ENCODE measurements at places on chromosomes 13 and 19.

- no peak overlapping the region for H3K27ac ChIP-seq
- H3K4me3 ChIP-seq: no peak overlapping the region
- H3K36me3 ChIP-seq: no peaks in the 10 kb centered on the region
- H3K27me3 ChIP-seq: no peaks in the 10 kb centered on the region
- H3K4me1 ChIP-seq: peaks cover 23% of the 10 kb centered on the region
Measured at GRCh38 chr19:9868983-9869617, 34.0 kb downstream of the PIN1 start.

GRCh38 chr19:30444253-30444671, 72.1 kb downstream of the ZNF536 start:
- H3K36me3 ChIP-seq: no peaks in the 10 kb centered on the region
- H3K4me3 ChIP-seq: no peak overlapping the region
- H3K27ac ChIP-seq: no peak overlapping the region
- no peak for DNase-seq
- no peaks in the 10 kb centered on the region for H3K4me1 ChIP-seq

DNA sequence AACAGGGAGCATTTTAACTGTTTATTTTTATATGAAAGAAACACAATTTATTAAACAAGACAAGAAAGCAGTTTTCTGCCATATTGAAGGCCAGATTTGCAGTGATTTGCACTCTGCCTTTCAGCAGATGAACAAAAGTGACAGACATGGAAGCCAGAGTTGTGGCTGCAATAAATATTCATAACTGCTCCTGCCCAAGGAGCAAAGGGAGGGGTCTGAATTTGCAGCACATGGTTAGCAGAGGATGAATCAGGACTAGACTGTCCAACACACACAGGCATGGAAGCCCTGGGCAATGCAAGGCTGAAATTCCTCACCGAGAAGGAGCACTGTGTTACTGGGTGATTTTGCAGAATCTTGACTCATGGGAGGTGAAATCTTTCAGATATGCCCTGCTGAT, 418.2 kb downstream of the DCT start:
- DNase-seq: no peak
- no peaks in the 10 kb centered on the region for H3K4me1 ChIP-seq
- no peak overlapping the region for H3K27ac ChIP-seq
- no peaks in the 10 kb centered on the region for H3K27me3 ChIP-seq

GRCh38 chr13:111503905-111504695, 183.7 kb downstream of the TEX29 start:
- no peak for DNase-seq
- no peaks in the 10 kb centered on the region for H3K4me1 ChIP-seq
- no peaks in the 10 kb centered on the region for H3K36me3 ChIP-seq
- H3K4me3 ChIP-seq: no peak overlapping the region
- H3K27ac ChIP-seq: no peak overlapping the region
- peaks cover 47% of the 10 kb centered on the region for H3K27me3 ChIP-seq

DNA sequence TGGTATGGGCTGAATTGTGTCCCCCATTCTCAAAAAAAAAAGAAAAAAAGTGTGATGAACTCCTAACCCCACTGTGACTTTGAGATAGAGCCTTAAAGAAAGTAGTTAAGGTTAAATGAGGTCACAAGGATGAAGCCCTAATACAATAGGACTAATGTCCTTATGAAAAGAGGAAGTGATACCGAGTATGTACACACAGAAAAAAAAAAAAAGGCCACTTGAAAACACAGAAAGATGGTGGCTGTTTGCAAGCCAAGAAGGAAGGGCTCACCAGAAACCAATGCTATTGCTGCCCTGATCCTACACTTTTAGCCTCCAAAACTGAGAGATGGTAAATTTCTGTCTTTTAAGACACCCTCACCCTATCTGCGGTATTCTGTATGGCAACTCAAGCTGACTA, 955.6 kb downstream of the PCDH17 start:
- H3K27ac ChIP-seq: no peak overlapping the region
- no peak for DNase-seq
- no peaks in the 10 kb centered on the region for H3K36me3 ChIP-seq
- no peaks in the 10 kb centered on the region for H3K4me1 ChIP-seq
- H3K4me3 ChIP-seq: no peak overlapping the region
- H3K27me3 ChIP-seq: no peaks in the 10 kb centered on the region

GRCh38 chr19:46924874-46925547, 64.2 kb downstream of the ARHGAP35 start:
- H3K4me1 ChIP-seq: peaks cover 28% of the 10 kb centered on the region
- H3K27me3 ChIP-seq: no peaks in the 10 kb centered on the region
- peak overlapping the region; percentile 75 for H3K4me3 ChIP-seq
- H3K27ac ChIP-seq: peak overlapping the region; percentile 94
- DNase-seq: peak; percentile 5

- H3K36me3 ChIP-seq: peaks cover 21% of the 10 kb centered on the region
- H3K4me3 ChIP-seq: peak overlapping the region; percentile 98
- H3K27ac ChIP-seq: peak overlapping the region; percentile 98
- DNase-seq: peak; percentile 23
Measured at GRCh38 chr13:91346850-91347201, 661 bp upstream of the MIR17HG start.

DNA sequence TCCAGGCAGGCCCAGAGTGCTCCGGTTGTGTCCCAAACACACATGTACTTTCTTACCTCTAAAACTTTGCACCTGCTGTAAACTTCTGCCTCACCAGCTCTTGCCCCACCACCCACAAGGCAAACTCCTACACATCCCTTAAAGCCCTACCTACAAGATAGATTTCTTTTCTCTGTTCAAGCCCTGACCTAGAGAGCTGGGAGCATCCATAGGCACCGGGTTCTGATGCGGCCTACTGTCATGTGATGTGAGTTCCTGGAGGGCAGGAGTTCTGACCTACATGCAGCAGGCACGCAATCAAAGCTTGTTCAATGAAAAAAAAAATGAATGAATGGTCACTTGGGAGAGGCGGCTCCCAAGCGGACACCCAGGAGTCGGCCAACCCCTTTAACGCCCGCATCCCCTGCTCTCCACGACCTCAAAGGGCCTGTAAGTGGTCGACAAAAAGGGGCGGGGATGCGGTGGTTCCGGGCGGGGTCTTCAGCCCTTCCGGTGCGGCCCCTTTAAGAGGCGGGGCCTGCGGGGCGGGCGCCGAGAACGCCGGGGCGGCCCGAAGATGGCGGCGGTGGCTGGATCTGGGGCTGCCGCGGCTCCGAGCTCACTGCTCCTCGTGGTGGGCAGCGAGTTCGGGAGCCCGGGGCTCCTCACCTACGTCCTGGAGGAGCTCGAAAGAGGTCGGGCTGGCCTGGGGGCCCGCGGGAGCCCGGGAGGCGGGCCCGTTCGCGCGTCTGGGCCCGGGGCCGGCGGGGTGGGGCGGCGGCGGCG, at the start of gene MAP1S:
MAP1S (plus strand) TSS at position 534 of the 765 bp plus-strand sequence; CDS start at position 557, 23 bp downstream.
- peaks cover 29% of the 10 kb centered on the region for H3K4me1 ChIP-seq
- H3K27me3 ChIP-seq: no peaks in the 10 kb centered on the region
- H3K27ac ChIP-seq: peak within 1 kb of the TSS; percentile 89
- H3K36me3 ChIP-seq: peaks cover 9% of the 10 kb centered on the region

DNA sequence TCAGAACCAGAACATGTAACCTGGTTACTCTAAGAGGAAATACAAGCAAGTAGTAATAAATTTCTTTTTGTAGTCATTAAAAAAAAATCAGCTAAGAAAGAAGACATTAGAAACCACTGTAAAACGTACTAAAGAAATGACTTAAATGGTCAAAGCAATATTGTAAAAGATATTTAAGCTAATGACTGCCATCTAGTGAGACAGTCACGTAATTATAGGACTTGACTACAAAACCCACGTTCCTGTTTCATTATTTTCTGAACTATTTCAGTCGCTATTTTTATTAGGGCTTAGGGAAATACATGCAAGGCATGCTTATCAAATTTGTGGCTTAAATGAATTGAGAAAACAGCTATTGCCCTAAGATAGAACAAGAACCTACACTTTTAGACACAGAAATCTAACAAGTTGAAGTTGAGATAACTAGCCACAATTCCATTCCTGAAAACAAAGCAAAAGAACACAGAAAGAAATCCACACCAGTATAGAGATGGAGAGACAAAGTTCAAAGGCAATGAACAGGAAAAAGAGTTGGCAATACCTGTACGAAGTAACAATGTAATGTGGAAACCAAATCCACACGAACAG, 17.9 kb downstream of the ALG5 start:
- DNase-seq: no peak
- H3K36me3 ChIP-seq: peaks cover 57% of the 10 kb centered on the region
- H3K4me1 ChIP-seq: no peaks in the 10 kb centered on the region
- H3K27me3 ChIP-seq: no peaks in the 10 kb centered on the region

- H3K27ac ChIP-seq: no peak overlapping the region
- DNase-seq: no peak
- no peaks in the 10 kb centered on the region for H3K36me3 ChIP-seq
- H3K4me3 ChIP-seq: no peak overlapping the region
Measured at GRCh38 chr13:33087790-33088189, 71.6 kb downstream of the KL start.

- no peaks in the 10 kb centered on the region for H3K36me3 ChIP-seq
- peaks cover 55% of the 10 kb centered on the region for H3K27me3 ChIP-seq
- no peak for DNase-seq
Measured at GRCh38 chr13:30872685-30873461, 33.2 kb upstream of the MEDAG start.

GRCh38 chr13:23612731-23613130, 42.5 kb downstream of the TNFRSF19 start:
- no peaks in the 10 kb centered on the region for H3K4me1 ChIP-seq
- no peak overlapping the region for H3K27ac ChIP-seq
- no peak overlapping the region for H3K4me3 ChIP-seq
- DNase-seq: no peak
- H3K36me3 ChIP-seq: peaks cover 3% of the 10 kb centered on the region

DNA sequence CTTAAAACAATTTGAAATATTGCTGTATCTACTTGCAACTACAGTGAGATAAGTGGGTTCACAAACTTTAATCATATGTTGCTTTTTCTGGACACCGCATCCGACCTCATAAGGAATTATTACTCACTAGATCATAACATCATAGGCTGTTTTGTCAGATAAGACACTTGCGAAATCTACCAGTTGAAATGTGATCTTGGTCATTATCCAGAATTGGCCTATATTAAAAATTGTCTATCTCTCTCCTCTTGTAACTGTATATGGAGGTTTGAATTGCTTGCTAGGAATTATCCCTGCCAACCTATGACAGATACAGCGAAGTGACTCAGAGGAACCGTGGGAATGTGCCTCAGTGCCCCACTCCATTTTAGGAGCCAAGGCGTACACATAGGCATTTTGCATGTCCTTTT, 117.0 kb upstream of the POSTN start:
- H3K36me3 ChIP-seq: peaks cover 2% of the 10 kb centered on the region
- no peak for DNase-seq
- H3K4me1 ChIP-seq: no peaks in the 10 kb centered on the region
- H3K27ac ChIP-seq: no peak overlapping the region
- H3K4me3 ChIP-seq: no peak overlapping the region

DNA sequence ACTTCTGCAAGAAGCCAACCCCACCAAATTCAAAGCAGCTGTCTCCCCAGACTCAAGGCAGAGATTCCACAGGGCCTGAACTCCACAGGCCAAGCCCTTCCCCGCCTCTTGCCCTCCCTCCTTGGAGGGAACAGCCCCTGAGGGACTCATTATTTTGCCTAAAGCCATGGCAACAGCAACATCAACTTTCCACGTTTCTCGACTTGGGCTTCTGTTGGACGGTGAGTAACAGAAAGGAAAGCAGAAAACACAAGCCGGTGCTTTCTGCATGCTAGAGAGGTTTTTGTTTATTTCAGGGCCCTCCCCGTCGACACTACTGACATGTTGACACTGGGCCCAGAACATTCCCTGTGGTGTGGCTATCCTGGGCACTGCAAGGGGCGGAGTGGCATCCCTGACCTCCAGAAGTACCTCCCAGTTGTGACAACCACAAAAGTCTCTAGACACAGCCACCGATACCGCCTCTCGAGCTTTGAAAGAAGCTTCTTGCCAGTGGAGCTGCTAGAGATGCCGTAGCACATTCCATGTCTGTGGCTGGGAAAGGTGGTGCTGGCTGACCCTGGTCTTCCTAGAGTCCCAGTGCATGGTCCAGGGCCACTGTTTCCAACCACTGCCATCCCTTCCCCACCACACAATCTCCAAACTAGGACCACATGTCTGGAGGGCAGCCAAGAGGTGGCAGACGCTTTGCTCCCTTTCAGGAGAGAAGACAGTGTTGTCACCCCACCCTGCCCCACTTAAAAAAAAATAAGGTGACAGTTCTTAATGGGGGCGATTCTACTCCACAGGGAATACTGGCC, 12.8 kb downstream of the CAPS start:
- peaks cover 5% of the 10 kb centered on the region for H3K4me1 ChIP-seq
- H3K36me3 ChIP-seq: peaks cover 65% of the 10 kb centered on the region
- H3K27me3 ChIP-seq: no peaks in the 10 kb centered on the region
- no peak overlapping the region for H3K4me3 ChIP-seq
- no peak overlapping the region for H3K27ac ChIP-seq
- no peak for DNase-seq

DNA sequence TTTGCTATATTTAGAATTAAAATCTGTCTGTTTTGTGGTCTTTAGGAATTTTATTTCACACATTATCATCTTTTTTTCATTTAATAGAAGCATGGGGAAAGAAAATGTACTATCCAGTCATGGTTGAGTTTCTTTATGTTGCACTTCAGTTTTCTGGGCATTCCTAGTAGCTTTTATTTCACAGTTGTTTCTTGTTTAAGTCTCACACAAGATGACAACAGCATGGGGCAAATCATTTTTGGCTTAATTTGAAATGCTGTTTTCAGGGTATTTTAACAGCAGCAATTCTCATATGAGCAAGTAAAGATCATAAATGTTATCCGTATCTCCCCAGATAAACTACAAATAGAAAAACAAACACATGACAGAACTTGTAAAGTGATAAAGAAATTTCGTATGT, 1600.2 kb downstream of the PCDH9 start:
- DNase-seq: no peak
- H3K27ac ChIP-seq: no peak overlapping the region
- H3K4me1 ChIP-seq: no peaks in the 10 kb centered on the region
- no peaks in the 10 kb centered on the region for H3K27me3 ChIP-seq
- no peak overlapping the region for H3K4me3 ChIP-seq
- no peaks in the 10 kb centered on the region for H3K36me3 ChIP-seq

DNA sequence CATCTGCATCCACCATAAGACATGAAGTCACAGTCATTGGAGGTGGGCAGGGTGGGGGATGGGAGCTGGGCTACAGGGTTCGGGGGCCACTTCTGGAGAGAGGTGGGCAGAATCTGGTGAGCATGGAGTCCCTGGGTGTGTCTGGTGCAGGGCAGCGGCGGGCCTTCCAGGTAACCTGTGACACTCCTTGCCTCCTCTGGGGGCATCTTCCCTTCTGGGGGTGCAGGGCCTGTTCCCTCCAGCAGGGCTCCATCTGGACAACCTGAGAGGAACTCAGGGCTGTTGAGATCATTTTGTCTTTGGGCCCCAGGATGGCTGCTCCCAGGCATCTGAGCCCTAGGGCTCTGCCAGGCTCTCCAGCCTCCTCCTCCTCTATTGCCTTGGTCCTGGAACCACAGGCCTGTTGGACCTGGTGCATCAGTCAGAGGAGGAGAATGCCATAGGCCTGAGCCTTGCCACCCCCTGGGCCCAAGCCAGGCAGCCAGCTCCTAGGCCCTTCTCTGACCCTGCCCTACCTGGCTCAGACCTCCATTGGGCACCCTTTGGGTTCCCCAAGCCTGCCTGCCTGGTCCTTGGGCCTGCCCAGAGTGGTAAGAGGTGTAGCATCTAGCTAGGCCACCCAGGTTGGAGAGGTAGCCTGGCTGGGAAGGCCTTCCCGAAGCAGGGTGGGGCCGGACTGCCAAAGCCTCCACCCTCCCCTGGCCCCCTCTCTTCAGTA, 13.4 kb downstream of the LYL1 start:
- H3K27ac ChIP-seq: no peak overlapping the region
- peaks cover under 1% of the 10 kb centered on the region for H3K36me3 ChIP-seq
- H3K4me3 ChIP-seq: no peak overlapping the region
- H3K4me1 ChIP-seq: peaks cover 2% of the 10 kb centered on the region

- no peaks in the 10 kb centered on the region for H3K27me3 ChIP-seq
- H3K4me3 ChIP-seq: no peak overlapping the region
- H3K4me1 ChIP-seq: no peaks in the 10 kb centered on the region
- no peak for DNase-seq
Measured at GRCh38 chr13:19267746-19268145, 86.1 kb upstream of the TUBA3C start.

All from effector memory CD8-positive, alpha-beta T cell (primary cell).